ENCODE measurements at places on chromosomes 3 and 15. TPM values are rescaled to one million over a fixed set of nuclear protein-coding genes. Genes with fewer than 3 reads are reported as not detected.

GRCh38 chr3:183481582-183481981, 53.2 kb upstream of the MCF2L2 start:
- no peak for DNase-seq

DNA sequence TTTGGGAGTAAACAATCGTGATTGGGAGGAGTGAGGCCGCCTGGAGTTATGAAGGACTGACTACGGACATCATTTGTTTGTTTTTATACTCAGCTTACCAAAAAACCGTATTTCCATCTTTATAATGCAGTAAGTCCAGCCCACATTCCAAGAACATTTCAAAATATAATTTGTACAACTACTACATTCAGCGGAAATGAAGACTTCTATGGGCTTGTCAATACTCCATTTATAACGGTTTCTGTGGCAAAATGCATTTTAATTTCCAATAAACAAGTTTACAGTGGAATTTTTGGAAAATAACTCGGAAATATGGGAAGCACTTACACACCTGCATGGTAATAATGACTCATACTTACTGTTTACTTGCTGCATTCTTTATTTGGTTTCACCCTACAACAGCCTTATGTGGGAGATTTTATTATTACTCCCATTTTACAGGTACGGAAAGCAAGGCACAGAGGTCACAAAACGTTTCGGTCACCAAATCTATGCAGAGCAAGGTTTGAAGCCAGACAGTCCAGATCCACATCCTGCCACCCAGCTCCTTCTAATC, 62.3 kb downstream of the LDHAL6B start:
- DNase-seq: no peak

- no peak for DNase-seq
Observed at GRCh38 chr3:99468918-99469317, 169.5 kb upstream of the COL8A1 start.

The DZIP1L gene
- total RNA-seq: 0.09 TPM

All from activated CD4-positive, alpha-beta T cell treated with anti-CD3 and anti-CD28 coated beads, Interleukin-2, amount 10 ng/mL, durations not matched to agents 24 days and 14 days (primary cell).